Nephron progenitor cell (in vitro differentiated cells): ENCODE measurements at places on chromosomes 7 and 10.

GRCh38 chr10:110863361-110863760 is 8.4 kb upstream of the PDCD4 start:
- H3K27me3 ChIP-seq, result peaks cover 3% of the 10 kb centered on the region
- DNase-seq, result no peak

DNA sequence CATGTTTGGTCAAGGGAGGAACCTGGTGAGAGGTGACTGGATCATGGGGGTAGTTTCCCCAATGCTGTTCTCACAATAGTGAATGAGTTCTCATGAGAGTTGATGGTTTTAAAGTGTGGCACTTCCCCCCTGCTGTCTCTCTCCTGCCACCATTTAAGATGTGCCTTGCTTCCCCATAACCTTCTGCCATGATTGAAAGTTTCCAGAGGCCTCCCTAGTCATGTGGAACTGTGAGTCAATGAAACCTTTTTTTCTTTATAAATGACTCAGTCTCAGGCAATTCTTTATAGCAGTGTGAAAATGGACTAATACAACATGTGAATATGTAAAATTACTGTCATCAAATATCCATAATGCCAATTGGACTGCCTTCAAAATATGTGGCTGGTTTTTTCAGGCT is 165.5 kb upstream of the TARP start:
- no peaks in the 10 kb centered on the region for H3K36me3 ChIP-seq
- no peaks in the 10 kb centered on the region for H3K4me1 ChIP-seq
- no peak for DNase-seq
- H3K27ac ChIP-seq, result no peak overlapping the region
- H3K27me3 ChIP-seq, result no peaks in the 10 kb centered on the region

- no peak for DNase-seq
- H3K4me3 ChIP-seq, result no peak overlapping the region
- no peak overlapping the region for H3K27ac ChIP-seq
- peaks cover 35% of the 10 kb centered on the region for H3K27me3 ChIP-seq
- no peaks in the 10 kb centered on the region for H3K36me3 ChIP-seq
- H3K4me1 ChIP-seq, result peaks cover 28% of the 10 kb centered on the region
These were observed 20.4 kb upstream of the CARD11 start for GRCh38 chr7:3064067-3064466.

DNA sequence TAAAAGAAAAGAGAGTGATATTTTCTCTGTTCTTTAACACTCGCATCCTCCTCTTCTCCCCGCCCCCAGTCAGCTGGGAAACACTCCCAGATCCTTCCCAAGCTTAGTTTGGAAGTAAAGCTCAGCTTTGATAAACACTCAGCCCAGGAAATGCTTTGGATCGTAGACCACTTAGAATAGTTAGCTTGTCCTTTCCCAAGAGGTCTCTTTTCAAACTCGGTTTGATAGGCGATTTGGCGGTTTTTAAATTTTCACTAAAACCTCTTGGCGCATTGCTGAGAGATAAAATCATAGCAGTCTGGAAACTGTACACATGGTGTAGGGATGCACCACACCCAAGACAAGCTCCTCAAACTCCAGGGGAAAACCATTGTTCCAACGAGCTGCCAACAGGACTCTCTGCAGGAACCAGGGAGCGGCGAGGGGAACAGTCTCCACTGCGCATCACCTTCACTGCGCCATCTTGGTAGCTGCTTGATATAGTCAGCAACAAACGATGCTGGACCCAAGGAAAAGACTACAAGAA is 22.3 kb downstream of the SMURF1 start:
- no peak for DNase-seq
- H3K4me3 ChIP-seq, result no peak overlapping the region
- no peaks in the 10 kb centered on the region for H3K27me3 ChIP-seq
- no peak overlapping the region for H3K27ac ChIP-seq
- peaks cover 48% of the 10 kb centered on the region for H3K36me3 ChIP-seq

DNA sequence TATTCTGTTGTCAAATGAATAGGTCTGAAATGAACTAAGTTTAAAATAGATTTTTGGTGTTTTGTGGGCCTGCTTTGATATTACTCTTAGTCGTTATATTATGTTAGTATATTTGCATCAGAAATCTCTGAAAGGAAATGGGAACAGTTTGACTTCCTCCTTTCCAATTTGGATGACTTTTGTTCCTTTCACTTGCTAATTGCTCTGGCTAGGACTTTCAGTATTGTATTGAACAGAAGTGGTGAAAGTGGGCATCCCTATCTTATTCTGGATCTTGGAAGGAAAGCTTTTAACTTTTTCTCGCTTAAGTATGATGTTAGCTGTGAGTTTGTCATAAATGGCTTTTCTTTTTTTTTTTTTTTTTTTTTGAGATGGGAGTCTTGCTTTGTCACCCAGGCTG is 273.6 kb upstream of the DKK1 start:
- H3K4me3 ChIP-seq, result no peak overlapping the region
- H3K36me3 ChIP-seq, result peaks cover 24% of the 10 kb centered on the region

GRCh38 chr10:3777981-3778691 is 6.9 kb downstream of the KLF6 start:
- DNase-seq, result no peak
- peaks cover 7% of the 10 kb centered on the region for H3K27me3 ChIP-seq
- H3K27ac ChIP-seq, result no peak overlapping the region
- H3K36me3 ChIP-seq, result peaks cover 67% of the 10 kb centered on the region
- no peak overlapping the region for H3K4me3 ChIP-seq

- no peaks in the 10 kb centered on the region for H3K36me3 ChIP-seq
- H3K4me3 ChIP-seq, result no peak overlapping the region
- no peak for DNase-seq
- H3K27me3 ChIP-seq, result no peaks in the 10 kb centered on the region
- no peaks in the 10 kb centered on the region for H3K4me1 ChIP-seq
These were observed 28.9 kb upstream of the PCGF5 start for GRCh38 chr10:91191584-91191919.
